Stimulated activated CD8-positive, alpha-beta memory T cell treated with anti-CD3 and anti-CD28 coated beads, Interleukin-4, amount 100 ng/mL, for 24 hours (primary cell): ENCODE measurements at places on chromosomes 12 and 14.
A peak's percentile ranks its signal among the peaks of the same experiment; 100 is the strongest.

DNA sequence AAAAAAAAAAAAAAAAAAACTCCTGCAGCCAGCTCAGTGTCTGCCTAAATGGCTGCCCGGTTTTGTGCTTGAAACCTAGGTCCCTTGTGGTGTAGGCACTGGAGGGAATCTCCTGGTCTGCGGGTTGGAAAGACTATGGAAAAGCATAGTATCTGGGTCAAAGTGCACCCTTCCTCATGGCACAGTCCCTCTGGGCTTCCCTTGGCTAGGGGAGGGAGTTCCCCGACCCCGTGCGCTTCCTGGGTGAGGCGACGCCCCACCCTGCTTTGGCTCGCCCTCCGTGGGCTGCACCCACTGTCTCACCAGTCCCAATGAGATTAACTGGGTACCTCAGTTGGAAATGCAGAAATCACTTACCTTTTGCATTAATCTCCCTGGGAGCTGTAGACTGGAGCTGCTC, 14.3 kb downstream of the PTCSC3 start:
- no peak for DNase-seq

- DNase-seq = no peak
Measured at GRCh38 chr12:46933947-46934346, 108.2 kb upstream of the SLC38A4 start.

DNA sequence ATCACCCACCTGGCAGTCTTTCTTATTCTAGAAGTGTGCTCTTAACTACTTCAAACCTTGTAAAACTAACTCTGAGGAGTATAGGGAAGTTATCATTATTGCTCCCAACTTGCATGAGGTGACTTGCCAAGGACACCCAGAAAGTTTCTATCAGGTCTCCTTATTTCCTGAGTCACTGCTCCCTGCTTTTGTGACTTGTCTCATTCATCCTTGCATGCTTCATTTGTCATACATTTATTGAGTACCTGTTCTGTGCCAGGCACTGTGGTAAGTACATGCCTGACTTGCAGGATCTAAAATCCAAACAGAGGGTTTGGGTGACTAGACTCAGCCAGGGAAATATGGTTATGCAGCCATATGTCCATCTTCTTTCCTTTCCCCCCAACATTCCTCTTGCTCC, 25.5 kb downstream of the CFAP251 start:
- no peak for DNase-seq

DNA sequence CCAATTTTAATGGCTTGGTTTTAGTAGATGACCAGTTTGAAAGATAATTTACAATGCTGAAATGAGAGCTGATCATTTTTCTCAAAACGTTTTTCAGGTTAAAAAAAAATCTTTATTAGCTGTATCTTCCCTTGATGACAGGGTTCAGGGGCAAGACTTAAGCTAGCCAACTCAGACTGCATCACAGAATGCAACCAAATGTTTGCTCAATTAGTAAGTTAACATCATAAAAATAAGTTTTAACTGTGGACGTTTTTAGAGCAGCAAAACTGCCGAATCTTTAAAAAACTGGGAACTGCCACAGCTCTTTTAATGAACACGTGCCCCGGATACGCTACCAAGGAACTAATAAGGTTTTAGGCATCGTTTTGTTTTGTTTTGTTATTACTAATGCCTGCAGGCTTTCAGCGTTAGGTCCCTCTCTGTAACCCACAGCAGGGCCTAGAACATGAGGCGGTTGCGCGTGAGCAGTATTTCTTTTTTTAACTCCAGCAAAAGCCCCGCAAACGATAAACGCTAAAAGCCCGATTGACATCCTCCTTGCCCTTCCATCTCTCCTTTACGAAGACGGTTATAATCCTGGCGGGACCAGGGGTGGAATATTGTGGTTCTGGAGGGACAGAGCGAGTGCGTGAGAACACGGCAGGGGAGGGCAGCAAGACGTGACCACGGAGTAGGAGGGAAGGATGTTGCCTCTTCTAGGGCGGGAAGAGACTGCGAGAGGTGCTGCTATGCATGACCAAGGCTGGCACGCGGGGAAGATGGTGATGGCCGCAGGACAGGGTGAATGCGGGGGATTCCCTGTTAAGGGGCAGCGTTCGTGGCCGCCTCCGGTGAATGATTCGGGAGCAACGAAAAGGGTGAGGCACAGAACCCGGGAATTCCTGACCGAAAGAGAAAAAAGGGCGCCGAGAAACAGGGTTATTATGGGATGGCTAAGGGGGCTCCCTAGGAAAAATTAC, 652 bp downstream of the SUPT16H start:
- peak; percentile 26 for DNase-seq

- DNase-seq = no peak
Measured at GRCh38 chr12:52380271-52380694, 5.2 kb downstream of the KRT84 start.

GRCh38 chr14:37060496-37061260, 111.7 kb downstream of the SLC25A21 start:
- DNase-seq = no peak

GRCh38 chr12:43762596-43762995, 3.8 kb downstream of the IRAK4 start:
- DNase-seq = no peak

DNA sequence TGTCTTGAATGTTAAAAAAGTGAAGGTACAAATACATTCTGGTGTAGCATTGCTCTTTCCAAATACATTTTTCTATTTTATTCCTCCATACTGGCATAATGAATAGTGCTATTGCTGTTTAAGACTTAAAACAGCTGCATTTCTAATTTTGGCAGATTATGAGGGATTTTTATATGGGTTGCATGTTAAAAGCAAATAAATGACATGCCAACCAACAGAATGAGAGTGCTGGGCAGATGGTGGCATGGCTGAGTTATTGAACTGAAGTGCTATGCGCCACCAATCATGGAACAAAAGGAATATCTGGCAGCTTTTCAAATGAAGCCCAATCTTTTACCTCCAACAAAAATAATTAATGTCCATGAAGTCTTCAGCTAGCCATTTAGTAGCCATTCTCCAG, 215.0 kb downstream of the PRKD1 start:
- no peak for DNase-seq

- no peak for DNase-seq
Measured at GRCh38 chr14:100079726-100080005, 14.4 kb downstream of the EVL start.

GRCh38 chr14:68470361-68470760, 322.5 kb downstream of the ZFP36L1 start:
- DNase-seq = no peak

GRCh38 chr12:70928071-70928470, 7.5 kb upstream of the PTPRR start:
- no peak for DNase-seq

DNA sequence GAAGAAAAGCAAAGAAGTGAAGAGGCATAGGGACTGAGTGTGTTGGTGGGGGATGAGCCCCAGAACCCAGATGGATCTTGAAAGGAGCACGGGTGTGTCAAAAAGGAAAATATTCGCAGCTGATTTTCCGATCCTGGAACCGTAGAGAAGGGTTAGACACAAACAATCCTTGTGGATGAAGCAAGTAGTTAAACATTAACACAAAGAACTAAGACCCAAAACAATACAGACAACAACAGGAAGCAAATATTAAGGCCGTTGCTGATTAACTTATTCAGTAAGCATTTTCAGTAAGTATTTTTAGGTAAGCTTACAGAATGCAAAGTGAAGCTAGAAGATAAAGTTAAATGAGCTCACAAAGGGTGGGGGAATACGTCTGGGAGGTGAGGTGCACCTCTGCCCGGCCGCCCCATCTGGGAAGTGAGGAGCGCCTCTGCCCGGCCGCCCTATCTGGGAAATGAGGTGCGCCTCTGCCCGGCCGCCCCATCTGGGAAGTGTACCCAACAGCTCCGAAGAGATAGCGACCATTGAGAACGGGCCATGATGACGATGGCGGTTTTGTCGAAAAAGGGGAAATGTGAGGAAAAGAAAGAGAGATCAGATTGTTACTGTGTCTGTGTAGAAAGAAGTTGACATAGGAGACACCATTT, 62.8 kb upstream of the PRB2 start:
- DNase-seq = no peak

- DNase-seq = no peak
Measured at GRCh38 chr12:14567351-14568162, at the start of gene PLBD1. Gene PLBD1 (minus strand): TSS chr12:14567883. CDS start chr12:14567696, 187 bp downstream.

DNA sequence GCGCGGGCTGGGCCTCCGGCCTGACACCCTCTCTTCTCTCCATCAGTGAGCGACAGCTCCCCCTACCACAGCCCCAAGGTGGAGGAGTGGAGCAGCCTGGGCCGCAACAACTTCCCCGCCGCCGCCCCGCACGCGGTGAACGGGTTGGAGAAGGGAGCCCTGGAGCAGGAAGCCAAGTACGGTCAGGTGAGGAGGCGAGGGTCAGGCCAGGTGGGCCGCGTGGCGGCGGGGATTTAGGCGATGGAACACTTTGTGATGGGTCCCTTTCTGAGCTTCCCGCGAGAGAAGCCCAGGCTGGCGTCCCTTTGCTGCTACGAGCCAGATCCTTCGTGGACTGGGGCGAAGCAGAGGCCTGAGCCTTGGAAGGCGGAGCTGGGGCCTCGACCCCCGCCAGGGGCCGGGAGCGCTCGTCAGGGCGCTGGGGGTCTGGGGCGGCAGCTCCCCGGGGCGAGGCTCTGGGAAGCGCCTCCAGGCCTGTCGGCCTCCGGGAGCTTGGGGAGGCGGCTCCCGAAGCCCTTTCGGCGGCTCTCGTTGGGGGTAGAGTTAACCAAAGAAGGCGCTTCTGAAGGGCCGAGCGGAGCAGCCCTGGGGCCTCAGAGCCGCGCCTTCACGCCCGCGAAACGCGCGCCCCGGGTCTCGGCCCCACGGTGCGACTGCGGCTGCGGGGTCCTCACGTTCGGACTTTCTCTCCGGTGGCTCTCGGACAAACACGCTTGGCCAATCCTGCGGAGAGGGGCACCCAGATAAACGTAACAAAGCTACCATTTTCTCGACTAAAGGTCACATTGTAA, 5.0 kb downstream of the PAX9 start:
- DNase-seq = no peak

DNA sequence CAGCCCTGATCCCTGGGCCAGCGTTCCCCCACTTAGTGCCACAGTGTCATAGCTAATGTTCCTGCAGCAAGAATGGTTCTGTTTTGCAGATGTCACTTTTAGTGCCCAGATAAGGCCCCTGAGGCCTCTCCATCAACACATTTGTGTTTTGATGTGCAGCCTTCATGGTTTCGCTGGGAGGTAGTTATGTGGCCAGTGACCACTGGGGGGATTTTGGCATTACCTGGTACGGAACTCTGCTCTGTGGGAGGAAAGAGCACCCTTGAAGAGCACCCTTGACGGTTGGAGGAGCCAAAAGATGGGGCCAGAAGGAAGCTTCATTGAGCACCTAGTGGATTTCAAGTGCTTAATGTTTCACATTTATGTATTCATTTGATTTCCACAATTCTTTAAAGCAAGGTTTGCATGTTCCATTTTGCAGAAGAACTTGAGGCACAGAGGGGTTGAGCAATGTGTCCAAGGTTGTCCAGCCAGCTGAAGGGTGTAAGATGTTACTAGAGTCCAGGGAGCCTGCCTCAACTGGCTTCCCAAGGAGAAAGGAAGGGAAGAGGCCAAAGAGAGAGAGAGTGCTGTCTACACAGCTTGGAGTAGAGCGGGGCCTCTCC, 13.0 kb downstream of the SERPINA11 start:
- DNase-seq = no peak

DNA sequence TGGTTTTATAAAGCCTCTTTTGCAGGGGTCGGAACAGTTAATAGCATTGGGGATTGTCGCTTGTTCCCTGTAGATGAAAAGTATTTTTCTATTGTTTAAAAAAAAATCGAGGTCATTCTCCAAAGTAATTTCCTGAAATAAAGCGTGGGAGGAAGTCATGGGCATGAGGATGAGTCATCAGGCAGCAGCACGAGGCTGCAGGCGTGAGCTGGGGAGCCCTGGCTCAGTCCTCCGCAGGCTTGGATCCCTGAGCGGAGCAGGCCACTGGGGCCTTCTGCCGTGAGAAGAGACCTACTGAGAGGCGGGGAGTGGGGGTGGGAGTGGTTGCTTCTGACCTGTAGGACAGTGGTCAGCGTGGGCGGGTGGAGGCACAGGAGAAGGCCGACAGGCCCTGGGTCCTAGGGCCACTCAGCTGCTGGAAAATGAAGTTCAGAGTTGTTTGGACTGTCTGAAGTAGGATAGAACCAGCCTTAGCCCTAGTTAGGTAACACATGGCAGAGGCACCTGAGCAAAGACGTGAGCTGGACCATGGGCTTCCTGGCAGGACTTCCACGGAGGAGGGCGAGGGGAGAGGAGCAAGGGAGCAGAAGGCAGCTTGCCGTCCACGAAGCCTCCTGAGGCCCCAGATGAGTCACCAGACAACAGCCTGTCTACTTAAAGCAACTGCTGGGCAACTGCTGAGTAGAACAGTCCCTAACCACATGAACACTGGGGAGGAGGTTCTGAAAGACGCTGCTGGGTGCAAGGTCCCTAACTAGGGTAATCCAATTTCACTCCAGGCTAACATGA, 21.1 kb upstream of the LGALS3 start:
- no peak for DNase-seq

DNA sequence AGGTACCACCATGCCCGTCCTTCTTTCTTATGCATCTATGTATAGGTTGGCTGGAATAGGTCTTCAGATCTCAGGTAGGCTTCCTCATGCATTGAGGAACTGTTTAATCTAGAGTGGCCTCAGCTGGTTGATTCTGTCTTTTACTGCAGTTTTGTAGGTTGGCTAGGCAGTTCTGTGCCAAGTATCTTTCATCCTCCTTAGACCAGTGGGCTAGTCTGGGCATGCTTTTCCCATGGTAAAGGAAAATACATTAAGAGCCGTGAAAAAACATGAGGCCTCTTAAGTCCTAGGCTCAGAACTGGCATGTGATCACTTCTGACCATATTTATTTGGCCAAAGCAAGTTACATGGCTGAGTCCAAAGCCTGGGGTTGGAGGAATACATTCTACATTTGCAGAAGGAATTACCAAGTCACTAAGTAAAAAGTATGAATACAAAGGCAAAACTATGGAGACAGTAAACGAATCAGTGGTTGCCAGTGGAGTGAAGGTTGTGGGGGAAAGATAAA, 137.3 kb downstream of the WIF1 start:
- no peak for DNase-seq

GRCh38 chr12:41606468-41607445, 418.6 kb downstream of the PDZRN4 start:
- no peak for DNase-seq

DNA sequence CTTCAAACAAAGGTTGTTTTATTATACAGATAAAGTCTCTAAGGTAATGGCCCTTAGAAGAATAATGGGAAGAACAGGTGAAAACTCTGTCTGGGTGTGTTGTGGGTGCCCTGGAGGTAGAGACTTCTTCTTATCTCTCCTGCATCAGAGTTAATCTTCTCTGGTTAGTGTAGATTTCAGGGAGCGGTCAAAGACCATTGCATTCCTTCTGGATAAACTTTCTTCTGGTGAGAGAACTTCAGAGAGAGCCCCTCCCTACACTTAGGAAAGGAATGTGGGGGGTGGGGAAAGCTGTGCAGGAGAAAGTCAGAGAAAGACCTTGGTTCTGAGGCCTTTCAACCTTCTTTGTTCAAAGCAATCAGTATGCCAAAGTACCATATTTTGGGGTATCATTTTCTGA, 658.5 kb downstream of the DIO2 start:
- DNase-seq = no peak
